ENCODE measurements at places on chromosomes 11 and 22.

- no peak for DNase-seq
Measured at GRCh38 chr22:32076761-32077084, 33.7 kb downstream of the SLC5A1 start.

- DNase-seq = no peak
Measured at GRCh38 chr22:25818541-25818940, 76.6 kb downstream of the MYO18B start.

DNA sequence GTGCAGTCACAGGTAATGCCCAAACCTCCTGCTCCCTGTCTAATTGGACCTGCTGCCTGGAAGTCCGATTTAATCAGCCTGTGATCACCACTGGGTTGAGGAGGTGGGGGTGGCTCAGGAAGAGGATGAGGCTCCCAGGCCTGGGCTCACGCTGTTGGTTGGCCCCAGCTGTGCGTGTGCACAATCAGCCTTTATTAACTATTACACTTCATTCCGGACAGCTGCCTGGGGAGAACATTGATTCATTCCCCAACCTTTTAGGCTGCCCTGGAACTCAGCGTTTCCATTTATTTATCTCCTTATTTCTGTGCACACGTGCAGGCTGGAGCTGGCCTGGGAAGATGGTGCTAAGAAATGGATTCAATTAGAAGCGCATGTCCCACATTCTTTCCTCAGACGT is 123.4 kb downstream of the DSCAML1 start:
- DNase-seq = no peak

DNA sequence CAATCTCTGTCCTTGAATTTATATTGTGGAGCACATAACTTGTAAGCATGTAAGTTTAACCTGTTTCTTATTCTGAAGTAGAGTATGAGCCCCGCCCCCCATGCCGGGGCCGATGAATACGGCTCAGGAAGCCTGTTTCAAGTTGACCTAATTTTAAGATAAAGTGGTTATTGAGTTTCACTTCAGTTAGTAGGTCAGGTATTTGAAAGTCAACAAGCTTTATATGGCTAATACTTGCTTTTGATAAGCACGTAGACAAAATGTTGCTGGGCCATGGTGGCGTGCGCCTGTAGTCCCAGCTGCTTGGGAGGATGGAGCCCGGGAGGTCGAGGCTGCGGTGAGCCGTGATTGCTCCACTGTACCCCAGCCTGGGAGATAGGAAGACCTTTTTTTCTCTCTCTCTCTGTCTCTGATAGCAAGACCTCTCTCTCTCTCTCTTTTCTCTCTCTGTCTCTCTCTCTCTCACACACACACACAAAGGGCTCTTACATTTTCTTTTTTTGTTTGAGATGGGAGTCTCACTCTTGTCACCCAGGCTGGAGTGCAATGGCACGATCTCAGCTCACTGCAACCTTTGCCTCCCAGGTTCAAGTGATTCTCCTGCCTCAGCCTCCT is 14.4 kb downstream of the YWHAH start:
- DNase-seq = no peak

DNA sequence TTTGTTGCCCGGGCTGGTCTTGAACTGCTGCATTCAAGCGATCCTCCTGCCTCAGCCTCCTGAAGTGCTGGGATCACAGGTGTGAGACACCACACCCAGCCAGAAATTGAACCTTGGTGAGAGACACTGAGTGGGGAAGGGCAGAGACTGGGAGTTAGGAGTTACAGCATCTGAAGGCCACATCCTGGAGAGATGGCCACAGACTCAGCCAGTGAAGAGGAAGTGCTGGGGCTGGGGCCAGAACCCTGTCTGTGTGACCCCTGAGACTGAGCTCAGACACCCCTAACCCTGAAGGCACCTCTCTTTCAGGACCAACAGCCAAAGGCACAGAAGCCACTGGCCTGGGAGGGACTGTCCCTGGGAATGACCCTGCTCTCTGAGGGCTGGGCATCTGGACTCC is 33.8 kb downstream of the TXN2 start:
- DNase-seq = no peak

DNA sequence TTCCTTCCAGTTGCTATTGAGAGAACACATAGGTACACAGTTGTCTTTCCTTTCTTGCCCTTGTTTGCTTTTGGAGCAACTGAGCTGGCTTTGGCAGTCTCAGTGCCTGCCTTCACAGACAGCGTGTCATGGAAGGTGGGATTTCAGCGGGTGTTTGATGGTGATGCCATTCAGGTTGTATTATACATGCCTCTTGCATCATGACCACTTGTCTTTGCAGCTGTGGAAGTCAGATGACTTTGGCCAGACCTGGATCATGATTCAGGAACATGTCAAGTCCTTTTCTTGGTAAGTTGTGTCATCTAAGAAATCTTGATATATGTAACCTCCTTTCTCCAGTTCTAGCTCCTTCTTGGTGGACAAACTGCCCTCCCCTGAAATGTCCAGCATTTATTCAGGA is 37.1 kb upstream of the SORL1-AS1 start:
- no peak for DNase-seq

- DNase-seq = no peak
Measured at GRCh38 chr11:16809886-16810668, 71.6 kb downstream of the C11orf58 start.

DNA sequence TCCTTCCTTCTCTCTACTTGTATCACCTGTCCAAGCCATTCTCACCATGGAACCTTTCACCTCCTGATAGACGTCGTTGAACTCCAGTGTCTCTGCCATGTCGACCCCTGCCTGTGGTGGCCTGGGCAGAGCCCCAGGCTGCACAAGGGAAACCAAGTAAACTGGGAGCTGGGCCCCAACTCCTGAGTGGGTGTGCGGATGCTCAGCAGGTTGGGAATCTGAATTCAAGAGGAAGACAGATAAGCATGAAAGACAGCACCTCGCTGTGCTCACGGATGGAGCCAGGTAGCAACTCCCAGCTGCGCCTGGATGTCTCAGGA is 709 bp downstream of the SSRP1 start:
- no peak for DNase-seq

Measured in NCI-H2081 treated with DMSO at 0.1 percent for 48 hours (cell line).